Right forelimb (tissue), 1 donor: ENCODE measurements at places on chromosomes 1 and 21.

DNA sequence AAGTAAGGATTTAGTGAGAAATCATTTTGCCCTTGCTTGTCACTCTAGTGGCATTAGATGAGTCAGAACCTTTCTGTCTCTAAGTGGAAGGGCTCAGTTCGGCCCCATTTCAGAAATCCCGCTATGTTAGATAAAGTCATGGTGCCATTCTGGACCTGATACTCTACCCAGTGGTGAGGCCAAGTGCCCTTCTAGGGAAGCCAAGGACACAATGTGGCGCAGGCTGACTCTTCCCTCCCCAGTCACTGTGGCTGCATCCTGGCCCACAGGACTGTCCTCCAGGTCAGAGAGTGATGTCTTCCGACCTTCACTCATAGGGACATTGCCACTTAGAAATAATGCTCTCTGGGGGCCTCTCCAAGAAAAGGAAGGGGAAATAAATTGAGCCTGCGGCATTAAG, 48.3 kb upstream of the MTR start:
- DNase-seq = no peak

DNA sequence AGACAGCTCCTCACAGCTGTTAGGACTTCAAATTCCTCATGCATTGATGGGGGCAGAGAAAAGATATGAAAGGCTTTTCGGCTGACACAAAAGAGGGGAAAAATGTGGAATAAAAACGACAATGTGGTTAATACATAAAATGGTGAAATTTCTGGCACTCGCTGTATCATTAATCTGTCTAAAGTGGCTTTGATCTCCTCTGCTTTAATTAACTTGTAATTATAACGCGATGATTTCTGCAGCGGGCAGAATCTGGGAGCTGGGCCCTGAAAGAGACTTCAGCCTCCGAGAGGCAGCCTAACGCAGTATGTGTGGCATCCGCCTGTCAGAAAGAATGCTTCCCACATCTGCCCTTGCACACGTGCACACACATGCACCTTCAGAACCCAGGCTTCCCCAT, 144.1 kb upstream of the IGSF21 start:
- no peak for DNase-seq

GRCh38 chr1:3890389-3891328, 9.4 kb downstream of the C1orf174 start:
- DNase-seq = no peak

DNA sequence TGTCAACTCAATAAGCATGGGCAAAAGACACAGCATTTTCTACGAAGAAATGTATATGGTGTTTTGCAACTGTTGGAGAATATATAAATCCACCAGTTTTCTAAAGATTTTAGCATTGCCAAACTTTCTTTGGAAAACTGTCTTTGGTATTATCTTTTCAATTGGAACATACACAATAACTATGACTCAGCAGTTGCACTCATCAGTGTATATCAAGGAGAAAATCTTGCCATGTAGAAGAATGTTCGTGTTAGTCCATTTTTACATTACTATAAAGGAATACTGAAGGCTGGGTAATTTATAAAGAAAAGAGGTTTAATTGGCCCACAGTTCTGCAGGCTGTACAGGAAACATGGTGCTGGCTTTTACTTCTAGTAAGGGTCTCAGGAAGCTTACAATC, 41.1 kb downstream of the PRKAA2 start:
- DNase-seq = no peak

GRCh38 chr1:77541162-77541545, 141.3 kb downstream of the ZZZ3 start:
- DNase-seq = no peak

DNA sequence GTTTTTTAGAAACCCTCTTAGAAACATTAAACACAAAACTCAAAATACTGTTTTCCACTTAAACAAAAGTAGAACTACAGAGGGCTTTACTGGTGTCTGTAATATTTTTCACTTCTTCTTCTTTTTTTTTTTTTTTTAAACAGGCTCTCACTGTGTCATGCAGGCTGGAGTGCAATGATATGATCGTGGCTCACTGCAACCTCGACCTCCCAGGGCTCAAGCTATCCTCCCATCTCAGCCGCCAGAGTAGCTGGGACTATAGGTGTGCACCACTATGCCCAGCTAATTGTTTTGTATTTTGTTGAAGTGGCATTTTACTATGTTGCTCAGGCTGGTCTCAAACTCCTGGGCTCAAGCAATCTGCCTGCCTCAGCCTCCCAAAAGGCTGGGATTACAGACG, 194.8 kb downstream of the DAB1 start:
- DNase-seq = no peak

GRCh38 chr1:31435471-31436409, 22.7 kb downstream of the SERINC2 start:
- DNase-seq = peak; percentile 30

DNA sequence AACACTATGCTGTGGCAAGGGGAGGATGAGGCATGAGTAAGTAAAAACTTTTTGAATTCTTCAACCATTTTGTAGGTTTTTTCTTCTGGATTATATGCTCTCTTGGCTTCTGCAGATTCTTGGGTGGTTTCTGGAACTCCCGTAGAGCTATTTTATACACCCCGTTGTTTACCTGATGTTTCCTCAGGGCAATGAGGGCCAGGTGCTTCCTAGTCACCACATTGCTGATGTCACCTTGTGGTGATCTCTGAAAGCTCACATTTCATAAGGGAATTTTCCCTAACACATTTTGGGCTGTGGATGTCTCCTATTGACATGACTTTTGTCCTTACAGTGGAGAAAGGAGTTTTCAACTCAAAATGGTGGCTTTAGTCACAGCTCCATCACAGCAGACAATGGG, 356.6 kb downstream of the PLA2G4A start:
- DNase-seq = no peak

DNA sequence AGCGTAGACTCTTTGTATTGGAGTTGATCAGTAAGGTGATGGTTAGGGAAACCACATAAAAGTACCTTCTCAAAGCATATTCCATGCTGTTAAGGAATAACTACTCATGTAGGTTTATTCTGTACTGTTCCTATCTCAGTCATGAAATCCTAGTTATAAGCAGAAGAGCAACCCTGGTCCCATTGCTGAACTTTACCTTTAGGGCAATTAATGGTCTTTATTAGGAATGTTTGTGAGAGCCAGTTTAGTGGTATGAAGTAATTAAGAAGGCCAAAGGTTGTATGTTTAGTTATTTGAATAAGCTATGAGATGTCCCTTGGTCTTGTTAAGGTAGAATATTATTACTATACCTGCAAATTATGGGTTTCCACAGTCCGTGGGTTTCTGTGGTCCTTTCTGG, 44.0 kb downstream of the ACP6 start:
- no peak for DNase-seq

DNA sequence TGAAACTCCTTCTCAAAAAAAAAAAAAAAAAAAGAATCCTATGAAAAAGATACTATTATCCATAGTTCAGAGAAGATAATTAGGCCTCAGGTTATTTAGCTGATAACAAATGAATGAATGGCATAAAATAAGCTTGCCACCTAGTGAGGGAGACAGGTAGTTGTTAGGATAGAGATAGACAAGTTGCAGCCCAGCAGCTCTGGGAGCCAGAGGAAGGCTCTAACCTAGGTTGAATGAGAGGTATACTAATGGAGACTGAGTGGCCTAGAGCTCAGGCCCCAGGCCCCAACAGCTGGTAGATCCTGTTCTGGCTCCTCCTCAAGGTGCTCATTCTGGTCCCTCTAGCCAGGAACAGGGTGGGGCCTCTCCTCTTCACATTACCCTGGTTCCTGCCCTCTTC, 20.6 kb upstream of the RSPO1 start:
- DNase-seq = no peak

DNA sequence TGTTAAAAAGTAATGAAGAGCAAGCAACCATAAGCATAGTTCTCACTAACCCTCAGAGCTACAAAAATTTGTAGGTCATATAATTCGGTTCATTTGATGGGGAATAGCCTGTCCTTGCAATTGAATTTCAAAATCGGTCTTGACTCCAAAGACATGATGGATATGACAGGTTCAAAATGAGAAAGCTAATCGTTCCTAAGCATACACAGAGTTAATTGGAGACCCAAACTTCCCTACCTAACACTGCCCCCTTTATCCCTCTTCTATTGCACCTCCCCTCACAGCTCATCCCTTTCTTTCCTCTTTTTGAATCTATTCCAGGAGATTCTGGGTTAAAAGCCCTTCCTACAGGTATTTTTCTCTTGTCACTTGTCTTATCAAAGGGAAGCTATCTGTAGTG, 390.0 kb upstream of the PTBP2 start:
- DNase-seq = no peak

GRCh38 chr1:170931650-170932049, 3.7 kb upstream of the MROH9 start:
- no peak for DNase-seq

DNA sequence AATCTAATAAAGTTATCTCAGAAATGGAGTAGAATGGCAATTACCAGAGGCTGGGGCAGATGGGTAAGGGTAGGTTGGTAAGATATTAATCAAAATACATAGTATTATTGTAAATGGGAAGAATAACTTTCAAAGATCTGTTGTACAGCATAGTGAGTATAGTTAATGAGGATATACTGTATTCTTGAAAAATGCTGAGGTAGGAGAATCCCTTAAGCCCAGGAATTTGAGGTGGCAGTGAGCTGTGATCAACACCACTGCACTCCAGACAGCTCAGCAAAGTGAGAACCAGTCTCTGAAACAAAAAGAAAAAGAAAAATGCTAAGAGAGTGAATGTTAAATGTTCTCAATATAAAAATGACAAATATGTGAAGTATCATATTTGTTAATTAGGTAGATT, 1033.7 kb downstream of the KCNT2 start:
- DNase-seq = no peak

- no peak for DNase-seq
Observed at GRCh38 chr1:66687358-66687757, 64.9 kb upstream of the DYNLT5 start.

GRCh38 chr1:230792691-230793462, 45.7 kb downstream of the CAPN9 start:
- DNase-seq = peak; percentile 19

- DNase-seq = no peak
Observed at GRCh38 chr21:31475223-31475622, 131.2 kb upstream of the TIAM1 start.

GRCh38 chr1:231563247-231563646, 34.8 kb downstream of the TSNAX start:
- DNase-seq = no peak

DNA sequence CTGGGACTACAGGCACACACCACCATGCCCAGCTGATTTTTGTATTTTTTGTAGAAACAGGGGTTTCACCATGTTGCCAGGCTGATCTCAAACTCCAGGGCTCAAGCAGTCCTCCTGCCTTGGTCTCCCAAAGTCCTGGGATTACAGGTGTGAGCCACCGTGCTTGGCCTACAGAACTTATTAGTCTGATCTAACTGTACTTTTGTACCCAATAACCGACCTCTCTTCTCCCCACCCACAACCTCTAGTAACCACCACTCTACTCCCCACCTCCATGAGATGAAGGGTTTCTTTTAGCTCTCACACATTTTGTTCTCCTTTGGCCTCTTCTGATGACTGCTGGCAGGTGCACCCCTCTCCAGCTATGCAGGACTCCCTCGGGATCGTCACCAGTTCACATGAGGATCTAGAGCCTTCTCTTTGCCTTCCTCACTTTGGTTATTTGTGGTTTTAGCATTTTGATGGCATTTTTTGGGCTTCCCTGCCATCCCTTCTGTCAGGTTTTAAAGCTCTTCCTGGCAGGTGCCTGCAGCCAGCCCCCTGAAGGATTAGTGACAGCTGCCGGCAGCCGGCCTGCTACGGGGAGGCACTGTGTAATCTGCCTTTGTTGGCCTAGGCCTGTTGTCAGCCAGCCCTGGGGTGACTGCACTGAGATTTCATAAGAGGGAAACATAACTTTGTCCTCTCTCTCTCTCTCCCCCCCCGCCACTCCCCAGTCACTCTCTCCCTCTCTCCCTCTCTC, 99.8 kb upstream of the ATP1A1 start:
- DNase-seq = peak; percentile 49

DNA sequence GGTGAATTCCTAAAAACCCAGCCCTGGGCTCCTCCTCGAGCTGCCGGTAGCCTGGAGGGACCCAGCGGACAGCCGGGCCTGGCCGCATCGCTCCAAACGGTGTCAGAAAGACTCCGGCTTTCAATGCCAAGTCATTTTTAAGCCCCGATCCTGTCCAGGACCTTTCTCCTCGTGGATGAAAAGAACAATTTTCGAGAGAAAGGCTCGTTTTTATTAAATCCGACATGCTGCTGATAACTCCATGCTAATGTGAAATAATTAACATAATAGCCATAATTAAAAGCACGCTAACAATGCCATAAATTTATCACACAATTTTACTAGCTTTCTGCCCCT, 4.6 kb upstream of the FOXD3 start:
- DNase-seq = no peak

GRCh38 chr21:39657091-39657689, 44.5 kb downstream of the B3GALT5 start:
- no peak for DNase-seq

DNA sequence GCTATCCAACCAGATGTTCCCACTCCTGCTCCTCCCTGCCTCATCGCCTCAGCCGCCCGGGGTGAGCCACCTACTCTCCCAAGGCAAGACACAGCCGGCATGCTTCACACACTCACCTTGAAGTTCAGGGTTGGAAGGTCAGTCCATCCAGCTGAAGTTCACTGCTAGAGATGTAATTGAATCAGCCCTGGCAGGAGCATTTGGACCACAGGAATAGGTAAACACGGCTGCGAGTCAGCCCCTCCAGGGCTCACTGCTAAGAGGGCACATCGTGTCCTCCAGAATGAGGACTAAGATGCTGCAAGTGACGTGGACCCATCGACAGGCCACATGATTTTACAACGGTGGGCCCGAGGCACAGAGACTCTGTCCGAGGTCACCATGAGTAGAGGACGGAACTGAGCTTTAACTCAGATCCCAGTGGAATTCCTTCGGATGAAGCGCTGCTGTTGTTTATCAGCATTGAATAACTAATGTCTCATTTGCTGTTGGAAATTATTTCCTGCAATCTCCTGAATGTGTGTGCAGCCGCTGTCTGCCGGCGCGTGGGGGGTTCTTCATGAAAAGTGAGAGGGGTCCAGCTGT, 41.9 kb downstream of the RSPH1 start:
- DNase-seq = no peak

DNA sequence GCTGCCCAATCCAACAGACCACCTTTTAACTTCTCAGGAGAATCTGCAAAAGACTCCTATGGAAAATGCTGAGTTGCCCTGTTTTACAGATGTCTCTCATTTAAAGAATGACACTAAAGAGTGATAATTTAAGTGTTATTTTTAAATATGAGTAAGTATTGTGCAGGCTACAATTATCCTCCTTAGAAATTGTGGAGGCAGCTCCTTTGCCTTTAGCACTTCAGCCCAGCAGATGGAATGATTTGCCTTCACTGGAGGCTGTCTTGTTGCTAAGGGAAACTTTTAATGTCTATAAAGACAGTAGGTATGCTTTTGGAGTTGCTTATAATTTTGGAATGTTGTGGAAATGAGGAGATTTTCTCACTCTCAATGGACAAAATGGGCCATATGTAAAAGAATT, 1345.5 kb downstream of the NCAM2 start:
- no peak for DNase-seq

- DNase-seq = no peak
Observed at GRCh38 chr1:39859859-39860812, 23.2 kb downstream of the TRIT1 start.
